Stimulated activated CD8-positive, alpha-beta memory T cell treated with anti-CD3 and anti-CD28 coated beads, Interleukin-4, amount 100 ng/mL, for 1 hour (primary cell): ENCODE measurements at places on chromosomes 13 and 19.

GRCh38 chr19:47350630-47351029 lies 1.5 kb downstream of the DHX34 start:
- DNase-seq, result no peak

GRCh38 chr19:35509861-35510625 lies 3.4 kb downstream of the DMKN start:
- peak; percentile 43 for DNase-seq

GRCh38 chr13:32257649-32258048 lies 57.5 kb downstream of the ZAR1L start:
- DNase-seq, result no peak

DNA sequence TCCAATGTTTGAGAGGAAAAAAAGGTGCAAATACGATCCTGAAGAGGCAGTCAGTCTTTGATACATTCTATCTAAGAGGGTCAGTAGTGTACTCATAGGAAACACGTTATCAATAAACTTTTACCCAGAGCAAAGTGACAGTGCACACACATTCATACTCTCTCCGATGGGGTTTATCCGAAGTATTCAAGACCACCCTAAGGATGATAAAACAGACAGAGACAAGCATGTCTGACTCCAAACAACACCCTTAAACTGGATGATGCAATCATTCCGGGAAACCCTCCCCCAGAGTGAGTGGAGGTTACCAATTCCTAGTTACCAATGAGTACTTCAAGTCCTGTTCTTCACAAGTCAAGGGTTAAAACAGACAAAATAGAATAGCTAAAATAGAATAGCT lies 79.1 kb downstream of the DNAJC3 start:
- DNase-seq, result no peak

GRCh38 chr13:29593605-29594297 lies 1.7 kb downstream of the SLC7A1 start:
- DNase-seq, result no peak

DNA sequence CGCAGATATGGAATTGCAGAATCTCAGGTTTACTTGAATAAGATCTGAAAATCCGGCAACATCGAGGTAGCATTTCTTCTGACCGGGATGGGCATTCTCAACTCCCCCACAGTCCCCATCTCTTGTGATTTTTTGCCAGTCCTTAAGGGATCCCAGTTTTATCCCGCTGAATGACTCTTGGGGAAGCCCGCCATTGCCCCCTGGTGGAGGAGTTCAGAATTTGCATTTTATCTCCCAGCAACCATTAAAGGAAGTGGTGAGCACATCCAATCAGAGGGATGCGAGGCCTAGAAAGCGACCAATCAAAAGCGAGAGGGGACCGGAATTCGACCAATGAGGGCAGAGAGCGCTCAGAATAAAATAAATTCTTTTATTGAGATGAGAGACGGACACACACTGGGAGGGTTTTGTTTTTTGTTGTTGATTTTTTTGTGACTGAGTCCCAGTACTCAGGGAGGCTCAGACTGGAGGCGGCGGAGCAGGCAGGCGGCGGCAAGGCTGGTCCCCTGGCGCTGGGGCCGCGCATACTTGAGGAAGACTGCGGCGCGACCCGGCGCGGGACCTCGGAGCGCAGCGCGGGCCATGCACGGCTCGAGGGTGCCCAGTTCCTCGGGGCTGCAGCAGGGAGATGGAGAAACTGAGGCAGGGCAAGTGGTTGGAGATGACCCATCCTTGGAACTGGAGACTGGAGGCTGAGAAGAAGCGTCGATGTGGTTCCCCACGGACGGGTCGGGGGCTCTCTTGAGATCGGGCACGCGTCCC lies 3.9 kb upstream of the TTC9B start:
- peak; percentile 41 for DNase-seq

DNA sequence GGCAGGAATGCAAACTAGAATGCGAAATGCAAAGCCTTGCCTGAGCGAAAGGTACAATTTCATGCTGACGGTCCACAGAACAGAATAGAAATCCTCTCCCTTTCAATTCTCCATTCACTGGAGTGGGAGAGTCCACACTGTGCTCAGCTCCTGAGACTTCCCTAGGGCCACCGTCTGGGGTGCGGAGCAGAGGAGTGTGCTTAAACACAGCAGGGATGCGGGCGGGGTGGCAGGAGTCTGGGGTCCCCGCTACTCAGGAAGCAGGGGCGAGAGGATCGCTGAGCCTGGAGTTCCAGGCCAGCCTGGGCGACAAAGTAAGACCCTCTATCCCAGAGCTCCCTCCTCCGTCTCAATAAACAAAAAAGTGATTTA lies 552 bp upstream of the ZNF816 start:
- no peak for DNase-seq

GRCh38 chr13:46149272-46150133 lies 32.5 kb downstream of the LCP1 start:
- no peak for DNase-seq

DNA sequence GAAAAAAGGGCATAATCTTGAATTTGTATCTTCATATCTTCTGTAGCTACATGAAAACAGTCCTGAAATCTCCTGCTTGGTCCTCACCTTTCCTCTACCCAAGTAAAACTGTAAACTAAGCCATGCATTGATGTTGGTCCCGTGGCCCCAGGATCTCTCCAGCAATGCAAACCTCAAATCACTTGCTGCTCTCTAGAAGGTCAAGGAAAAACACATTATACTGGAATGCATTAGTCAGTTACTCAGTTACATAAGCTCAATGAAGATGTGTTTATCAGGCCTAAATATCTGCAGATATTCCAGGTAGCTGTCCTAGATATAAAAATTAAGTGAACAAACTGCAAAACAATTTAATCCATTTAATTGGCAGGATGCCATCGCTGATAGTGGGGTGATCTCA lies 261.8 kb downstream of the ABCC4 start:
- DNase-seq, result no peak

DNA sequence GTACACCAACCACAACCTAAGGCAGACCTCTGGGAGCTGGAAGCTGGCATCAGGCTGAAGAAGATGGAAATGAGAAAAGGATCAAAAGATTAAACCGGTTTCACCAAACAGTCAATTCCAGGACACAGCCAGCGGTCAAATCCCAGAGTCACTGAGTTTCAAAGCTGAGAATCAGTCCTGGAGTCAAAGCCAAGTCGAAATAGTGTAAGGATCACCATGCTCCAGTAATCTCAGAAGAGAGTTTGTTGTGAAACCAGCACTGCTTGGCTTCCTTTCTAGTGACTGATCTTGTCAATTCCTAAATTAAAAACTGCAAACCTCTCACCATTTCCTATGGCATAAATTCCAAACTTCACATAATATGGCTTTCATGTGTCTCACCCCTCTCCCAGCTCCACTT lies 198.8 kb downstream of the GPC6 start:
- DNase-seq, result no peak

- DNase-seq, result no peak
Observed at GRCh38 chr13:91813253-91813652, 414.8 kb downstream of the GPC5 start.
